ENCODE measurements at places on chromosomes 6 and 20.

- DNase-seq = no peak
Observed at GRCh38 chr6:53349209-53349693, 501 bp upstream of the ELOVL5 start.

GRCh38 chr20:44601236-44601671 lies 18.9 kb downstream of the PKIG start:
- DNase-seq = no peak

- DNase-seq = no peak
Observed at GRCh38 chr6:35776364-35777215, at the start of gene CLPSL2. Gene CLPSL2, plus strand, starts transcription at chr6:35776598. Its CDS starts 21 bp downstream, at chr6:35776619.

- no peak for DNase-seq
Observed at GRCh38 chr6:63663147-63663955, 27.7 kb downstream of the PHF3 start.

DNA sequence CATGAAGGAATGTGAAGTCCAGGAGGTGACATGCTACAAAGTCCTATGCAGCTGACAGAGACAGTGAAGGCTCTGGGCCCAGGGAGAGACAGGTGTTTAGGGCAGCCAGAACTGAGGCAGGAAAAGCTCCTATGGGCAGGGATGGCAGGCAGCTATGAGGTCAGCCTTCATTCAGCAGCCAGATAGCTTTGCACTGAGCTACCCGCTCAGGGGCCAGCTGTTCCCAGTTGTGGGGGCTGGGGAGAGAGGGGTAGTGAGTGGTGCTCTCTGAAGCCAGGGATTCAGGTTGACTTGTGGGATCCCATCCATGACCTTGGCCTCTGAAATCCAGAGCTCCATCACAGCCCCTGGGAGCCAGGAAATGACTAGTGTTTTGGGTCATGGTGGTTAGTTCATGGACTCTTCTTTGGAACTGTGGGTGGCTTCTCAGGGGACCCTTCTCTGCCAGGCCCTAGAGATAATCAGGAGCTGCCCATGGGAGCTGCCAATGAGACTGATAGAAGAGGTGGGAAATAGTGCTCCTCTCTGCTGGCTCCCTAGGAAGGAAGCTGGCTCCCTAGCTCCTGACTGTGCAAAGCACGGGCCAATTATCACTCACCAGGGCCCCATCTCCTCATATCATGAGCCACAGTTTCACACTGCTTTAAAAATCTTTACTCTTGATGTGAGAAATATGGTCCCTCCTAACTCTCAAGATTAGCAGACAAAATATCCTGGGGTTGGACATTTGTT lies 127.7 kb downstream of the VEGFA start:
- DNase-seq = no peak

DNA sequence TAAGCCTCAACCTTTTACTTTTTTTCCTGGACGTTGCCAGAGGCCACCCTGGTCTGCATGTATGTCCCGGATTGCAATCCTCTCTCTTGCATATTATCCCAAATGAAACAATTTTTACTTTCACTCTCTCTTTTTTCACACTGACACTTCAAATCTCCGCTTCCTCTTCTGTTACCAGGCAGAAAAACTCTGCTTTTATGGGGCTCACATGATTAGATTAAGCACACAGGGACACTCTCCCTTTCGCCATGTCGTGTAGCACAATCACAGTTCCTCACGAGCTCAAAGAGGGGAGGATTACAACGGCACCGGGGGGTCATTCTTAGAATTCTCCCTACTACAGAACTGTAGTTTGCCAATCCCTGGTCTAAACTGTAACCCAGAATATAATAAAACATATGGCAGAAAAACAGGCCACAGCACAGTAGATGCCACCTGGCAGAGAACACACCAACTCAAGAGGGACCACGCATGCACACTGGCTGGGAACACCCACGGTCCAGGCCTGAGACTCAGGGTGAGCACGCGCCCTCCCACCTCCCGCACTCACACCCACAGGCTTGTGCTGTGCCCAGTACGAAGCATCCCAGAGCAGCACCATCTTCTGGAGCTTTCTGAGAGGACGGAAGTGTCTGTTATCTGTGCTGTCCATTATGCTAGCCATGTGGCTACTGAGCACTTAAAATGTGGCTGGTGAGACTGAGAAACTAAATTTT lies 288.7 kb downstream of the KIF16B start:
- no peak for DNase-seq

- no peak for DNase-seq
Observed at GRCh38 chr6:63249875-63250482, 38.7 kb downstream of the FKBP1C start.

DNA sequence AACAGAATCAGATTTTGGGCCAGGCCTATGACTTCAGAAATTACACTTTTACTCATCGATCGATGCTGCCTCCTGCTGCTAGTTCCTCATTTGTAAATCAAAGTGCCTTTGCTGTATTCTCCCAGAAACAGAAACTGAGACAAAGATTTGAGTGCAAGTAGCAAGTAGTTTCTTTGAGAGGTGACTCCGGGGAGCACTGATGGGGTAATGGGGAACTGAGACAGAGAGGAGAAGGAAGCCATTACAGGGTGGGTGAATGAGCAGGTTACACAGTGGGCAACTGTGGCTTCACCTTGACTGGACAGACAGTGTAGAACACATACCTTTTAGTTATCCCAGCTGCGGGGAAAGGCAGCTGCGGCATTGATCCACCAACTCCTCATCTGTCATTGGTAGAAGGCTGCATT lies 9.7 kb upstream of the CD40 start:
- no peak for DNase-seq

DNA sequence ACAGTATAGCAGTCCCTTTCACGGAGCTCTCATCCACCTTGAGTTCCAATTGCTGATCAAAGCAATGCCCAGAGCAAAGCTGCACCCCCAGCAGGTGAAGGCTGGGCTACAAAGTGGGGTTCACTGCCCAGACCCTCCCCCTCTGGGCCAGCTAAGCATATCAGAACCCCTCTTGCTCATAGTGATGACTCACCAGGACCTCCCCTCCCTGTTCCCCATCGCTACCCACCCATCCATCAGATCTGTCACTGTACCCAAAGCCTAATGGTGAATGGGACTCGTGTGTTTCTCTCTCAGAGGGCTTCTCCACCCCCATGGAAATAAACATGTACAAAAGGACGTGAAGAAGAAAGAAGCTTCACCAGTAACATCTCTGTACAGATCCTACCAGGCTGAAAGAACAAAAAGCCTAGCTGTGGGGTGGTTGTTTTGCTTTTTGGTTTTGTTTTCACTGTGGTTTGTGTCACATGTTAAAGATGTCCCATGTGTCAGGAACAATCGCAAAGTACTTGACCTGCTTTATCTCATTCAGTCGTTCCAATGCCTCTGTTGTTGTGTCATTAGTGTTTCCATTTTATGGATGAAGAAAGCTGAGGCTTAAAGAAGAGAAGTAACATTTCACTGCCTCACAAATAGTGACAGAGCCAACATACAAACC lies 518.5 kb downstream of the CD83 start:
- no peak for DNase-seq

- no peak for DNase-seq
Observed at GRCh38 chr6:90895299-90896074, 308.6 kb upstream of the MAP3K7 start.

DNA sequence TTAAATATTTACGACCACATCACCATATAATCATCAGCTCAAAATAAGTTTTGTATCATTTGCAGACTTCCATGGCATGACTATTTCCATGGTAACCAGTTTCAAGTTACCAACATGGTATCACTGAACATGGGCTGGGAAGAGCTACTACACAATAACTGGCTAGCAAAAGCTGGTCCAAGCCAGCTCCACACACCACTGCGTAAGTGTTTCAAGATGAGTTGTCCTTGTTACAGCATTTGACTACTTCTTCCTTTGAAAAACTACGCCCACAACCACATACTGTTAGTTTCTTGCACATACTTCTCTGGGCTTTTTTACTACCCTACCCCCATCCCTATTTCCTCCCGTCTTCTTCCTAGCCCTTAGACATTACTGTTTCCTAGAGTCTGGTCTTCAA lies 8.5 kb downstream of the CD164 start:
- peak; percentile 73 for DNase-seq

DNA sequence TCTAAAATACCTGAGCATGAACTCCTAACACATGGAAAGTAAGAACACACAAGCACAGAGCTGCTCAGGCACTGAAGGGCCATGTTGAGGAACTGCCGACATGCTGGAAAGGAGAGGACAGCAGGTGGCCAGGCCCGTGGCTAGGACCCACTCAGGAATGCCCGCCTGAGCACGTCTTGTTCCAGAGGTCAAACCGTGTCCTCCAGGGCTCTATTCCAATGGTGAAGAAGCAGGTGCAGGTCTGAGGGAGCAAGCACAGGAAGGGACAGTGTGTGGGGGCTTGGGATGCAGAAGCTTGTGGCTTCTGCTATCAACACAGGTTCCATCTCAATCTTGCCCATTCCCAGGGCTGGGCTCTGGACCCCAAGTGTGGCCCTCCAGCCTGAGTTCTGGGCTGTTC lies 20.7 kb downstream of the CST9L start:
- DNase-seq = no peak

GRCh38 chr6:138972226-138972665 lies 15.8 kb downstream of the REPS1 start:
- no peak for DNase-seq

DNA sequence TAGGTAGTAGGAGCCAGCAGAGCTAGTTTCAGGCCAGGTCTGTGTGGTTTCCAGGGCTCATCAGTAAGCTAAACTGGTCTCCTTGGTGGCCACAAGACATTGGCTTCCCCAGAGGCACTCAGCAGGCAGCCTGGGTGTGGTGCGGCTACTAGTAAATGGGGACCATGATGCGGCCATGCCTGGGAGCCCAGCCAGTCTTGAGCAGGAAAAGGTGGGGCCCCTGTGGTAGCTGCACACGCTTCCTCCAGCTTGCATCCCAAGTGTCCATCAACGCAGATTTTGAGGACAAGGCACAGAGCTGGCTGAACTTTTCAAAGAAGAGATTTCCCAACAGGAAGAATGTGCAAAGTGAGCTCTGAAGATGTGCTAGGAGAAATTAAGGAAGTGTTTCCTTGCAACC lies 107.4 kb upstream of the NAA20 start:
- DNase-seq = no peak

GRCh38 chr6:124535746-124536145 lies 426.5 kb upstream of the RNF217 start:
- no peak for DNase-seq

- DNase-seq = no peak
Observed at GRCh38 chr20:41560970-41561369, 57.2 kb downstream of the CHD6 start.

DNA sequence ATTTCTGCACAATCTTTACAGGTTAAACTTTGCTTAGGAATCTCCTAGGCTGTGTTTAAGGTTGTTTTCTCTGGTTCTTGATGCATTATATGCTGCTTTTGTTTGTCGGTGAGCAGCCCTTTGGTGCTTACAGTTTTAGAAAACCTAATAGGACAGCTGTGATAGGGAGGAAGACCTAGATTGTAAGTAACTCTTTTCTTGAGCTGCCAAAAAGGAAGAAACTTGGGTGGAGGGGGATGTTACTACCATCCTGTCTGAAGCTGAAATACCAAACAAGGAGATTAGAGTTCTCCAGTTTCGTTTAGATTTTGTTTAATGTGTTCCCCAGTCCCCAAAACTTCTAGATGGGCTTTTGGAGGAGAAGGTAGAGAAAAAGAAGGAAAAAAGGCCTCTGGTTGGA lies 72.0 kb downstream of the ANKS1A start:
- peak; percentile 32 for DNase-seq

- DNase-seq = no peak
Observed at GRCh38 chr6:136076496-136076895, 173.6 kb downstream of the MTFR2 start.

DNA sequence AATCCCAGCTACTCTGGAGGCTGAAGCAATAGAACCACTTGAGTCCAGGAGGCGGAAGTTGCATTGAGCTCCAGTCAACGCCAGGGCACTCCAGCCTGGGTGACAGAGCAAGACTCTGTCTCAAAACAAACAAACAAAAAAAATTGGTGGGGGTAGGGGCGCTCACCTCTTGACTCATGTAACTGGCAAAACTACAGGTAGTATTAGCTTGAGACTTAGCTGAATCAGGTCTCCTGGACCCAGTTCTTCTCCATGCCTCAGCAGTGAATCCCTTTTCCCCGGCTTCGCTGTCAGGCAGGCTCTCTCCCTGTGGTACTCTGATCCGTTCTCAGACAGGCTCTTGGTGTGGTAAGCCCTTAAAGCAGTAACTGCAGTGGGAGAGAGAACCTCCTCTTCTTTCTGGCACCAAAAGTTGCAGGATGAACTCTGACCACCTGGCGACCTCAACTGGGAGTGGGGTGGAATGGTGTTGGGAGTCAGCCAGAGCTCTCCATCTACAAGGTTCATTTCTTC lies 12.9 kb downstream of the SLC9A8 start:
- no peak for DNase-seq

- no peak for DNase-seq
Observed at GRCh38 chr20:1331101-1331500, 2.2 kb upstream of the SDCBP2 start.

DNA sequence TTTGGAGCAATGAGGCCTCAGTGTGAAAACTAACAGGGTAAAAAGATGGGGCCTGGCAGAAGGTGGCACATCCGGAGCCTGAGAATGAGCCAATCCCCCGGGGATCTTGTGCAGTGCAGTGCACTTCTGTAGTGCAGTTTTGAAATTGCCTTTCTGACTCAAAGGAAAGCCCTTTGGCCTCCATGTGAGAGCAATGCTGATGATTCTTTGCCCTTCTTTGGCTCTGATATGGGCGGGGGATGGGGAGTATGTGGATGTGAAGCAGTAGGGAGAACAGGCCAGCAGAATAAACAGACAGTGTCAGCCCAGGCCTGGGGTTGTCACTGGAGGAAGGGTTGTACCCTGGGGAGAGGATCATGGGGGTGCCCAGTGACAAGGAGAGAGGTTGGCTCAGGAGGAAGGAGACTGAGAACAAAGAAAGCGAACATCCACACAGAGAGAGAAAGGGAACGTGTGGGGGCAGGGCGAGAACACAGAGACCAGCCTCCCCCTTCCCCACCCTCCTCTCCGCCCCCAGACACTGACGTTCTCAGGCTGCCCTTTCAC lies 351.2 kb downstream of the CDC5L start:
- DNase-seq = no peak

DNA sequence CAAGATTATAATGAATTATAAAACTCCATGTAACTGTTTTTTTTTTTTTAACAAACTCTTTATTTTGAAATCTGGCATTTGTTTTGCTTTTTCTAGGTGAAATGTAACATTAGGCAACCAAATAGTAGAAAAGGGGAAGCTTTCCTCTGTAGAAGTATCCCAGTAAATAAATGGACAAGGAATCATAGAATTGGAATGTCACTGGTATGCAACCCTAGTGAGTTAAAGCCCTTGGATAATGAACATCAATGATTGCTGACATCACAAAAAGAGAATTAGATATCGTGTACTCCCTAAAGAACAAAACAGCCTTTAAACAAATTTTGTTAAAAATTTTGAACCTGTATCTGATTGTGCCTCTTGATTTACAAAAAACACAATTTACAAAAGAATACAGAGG lies 93.9 kb upstream of the OGFRL1 start:
- no peak for DNase-seq

All from CD4-positive, CD25-positive, alpha-beta regulatory T cell (primary cell).